ENCODE measurements at places on chromosomes 4 and X.
A peak's percentile ranks its signal among the peaks of the same experiment; 100 is the strongest.

DNA sequence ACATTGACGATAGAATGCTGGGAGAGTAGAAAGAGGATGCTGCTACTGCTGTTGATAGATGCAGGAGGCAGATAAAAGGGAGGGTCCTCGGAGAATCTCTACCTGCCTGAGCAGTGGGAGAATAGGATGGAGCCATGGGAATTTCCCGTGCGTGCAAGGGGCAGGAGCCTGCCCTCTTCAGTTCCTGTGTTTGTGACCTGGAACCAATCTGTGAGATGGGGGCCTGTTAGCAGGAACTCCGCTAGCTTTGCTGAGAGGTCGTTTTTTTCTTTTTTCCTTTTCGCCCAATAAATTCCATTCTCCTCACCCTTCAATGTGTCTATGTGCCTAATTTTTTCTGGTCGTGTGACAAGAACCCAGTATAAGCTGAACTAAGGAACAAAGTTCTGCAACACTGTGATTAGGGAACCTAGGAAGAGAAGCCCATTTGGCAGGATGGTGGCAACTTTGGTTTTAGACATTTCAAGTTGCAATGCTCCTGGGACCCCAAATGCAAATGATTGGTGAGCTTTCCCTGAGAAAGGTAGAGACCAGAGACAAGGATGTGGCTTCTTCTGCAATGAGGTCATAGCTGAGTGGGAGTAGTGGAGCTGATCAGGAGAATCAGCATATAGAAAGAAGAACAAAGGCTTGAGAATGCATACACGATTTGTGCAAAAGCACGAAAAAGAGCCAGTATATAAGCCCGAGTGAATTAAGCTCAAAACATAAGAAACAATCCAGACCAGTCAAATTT, 23.9 kb downstream of the SLC39A8 start:
- DNase-seq = peak; percentile 43

GRCh38 chrX:150602296-150602695, 33.9 kb downstream of the MTM1 start:
- no peak for DNase-seq

DNA sequence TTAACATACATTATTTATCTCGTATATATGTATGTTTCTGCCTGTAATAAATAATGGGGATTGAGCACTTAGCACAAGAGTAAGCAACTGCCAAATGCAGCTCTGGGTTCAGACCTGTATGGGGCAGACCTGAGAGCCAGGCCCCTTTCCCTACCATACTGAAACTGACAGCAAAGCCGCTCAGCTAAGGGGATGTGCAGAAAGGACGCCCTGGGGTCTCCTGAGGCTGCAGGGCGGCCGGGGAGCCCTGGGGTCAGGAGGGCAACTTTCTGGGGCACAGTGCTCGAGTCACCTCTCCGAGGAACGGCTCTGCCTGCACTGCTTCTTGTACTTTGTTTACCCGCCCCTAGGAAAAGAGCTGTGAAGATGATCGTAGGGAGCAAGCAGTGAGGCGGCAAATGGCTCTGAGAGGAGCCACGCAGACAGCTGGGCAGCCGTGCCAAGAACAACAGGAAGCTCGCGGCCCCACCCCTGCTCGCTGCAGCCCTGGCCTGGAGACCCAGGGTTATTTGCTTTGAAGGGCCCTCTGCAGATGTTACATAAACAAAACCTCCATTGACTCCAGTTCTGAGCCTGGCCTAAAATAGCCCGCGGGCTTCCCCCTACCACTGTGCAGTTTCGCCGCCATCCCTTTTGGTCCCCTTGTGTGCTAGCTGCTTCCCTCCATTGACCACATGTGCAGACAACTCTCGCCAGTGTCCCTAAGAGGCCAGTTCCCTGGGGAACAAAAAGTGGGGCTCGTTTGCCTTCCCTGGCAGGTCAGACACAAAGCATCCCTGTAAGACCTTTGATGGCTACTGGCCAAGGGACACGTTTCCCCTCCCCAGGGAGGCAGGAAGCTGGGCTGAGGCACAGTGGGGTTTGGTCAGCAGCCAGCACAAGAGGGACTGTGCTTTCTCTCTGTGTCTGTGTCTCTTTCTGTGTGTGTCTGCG, 111.3 kb upstream of the LNX1 start:
- DNase-seq = peak; percentile 47

GRCh38 chr4:4658052-4658451, 116.2 kb upstream of the STX18 start:
- DNase-seq = no peak

DNA sequence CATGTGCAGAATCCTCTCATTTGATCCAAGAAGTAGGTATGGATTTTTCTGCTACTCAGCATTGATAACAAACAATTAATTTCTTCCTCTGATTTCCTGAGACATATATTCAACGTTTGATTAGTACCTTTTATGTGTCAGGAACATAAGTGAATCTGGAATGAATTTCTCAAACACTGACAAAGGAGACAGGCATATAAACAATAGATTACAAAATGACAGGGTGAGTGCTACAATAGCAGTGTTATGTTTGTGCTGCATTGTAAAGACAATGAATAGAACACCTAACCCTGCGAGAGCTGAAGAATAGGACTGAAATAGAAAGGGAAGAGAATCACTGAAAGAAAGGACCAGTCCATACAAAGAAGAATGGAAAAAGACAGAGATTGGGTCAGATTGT, 52.9 kb downstream of the ARHGAP24 start:
- DNase-seq = no peak

DNA sequence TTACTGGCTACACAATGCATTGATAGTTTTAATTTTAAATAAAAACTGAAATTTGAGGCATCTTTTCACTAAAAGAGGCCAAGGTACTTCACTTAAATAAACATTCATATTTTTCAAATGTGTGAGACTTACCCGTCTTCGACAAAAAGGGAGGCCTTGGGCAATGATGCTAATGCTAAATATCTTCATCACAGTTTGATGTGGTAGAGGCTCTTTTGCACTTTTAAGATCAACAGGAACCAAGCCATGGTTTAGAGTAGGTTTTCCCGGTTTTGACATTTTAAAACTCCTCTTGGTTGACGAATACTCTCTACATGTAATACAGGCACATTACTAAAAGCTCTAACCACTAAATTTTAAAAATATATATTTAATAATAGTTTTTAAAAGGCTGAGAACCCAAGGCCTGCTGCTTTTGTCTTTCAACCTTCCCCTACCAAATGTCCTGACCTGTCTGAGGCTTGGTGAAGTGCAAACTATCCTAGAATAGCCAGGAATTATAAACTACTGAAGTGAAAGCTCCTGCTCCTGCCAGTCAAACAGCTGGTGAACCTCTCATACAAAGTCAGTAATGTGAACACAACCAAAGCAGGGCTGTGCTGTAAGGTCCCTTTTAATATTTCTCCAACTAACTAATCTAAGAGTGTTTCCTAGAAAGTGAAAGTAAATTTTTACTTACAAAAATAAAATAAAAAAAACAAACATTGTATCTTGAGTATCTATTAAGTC, 153.7 kb downstream of the FBXW7 start:
- no peak for DNase-seq

DNA sequence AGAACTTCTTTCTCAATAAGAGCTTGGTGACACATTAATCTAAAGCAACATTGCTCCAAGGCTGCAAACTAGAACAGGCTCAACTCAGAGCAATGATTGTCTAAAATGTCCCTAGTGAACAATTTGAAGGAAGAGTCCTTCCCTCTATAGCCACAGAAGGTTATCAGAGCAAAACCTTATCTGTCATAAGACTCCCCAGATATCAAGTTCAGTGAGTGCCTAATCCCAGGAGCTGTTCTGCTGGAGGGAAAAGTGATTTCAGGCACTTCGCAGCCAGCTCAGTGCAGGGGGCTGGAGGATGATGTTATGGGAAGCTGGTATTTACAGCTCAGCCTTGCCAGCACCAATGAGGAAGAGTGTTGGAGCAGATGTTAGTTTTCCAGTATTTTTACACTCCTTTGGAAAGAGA, 497.5 kb downstream of the INPP4B start:
- no peak for DNase-seq

DNA sequence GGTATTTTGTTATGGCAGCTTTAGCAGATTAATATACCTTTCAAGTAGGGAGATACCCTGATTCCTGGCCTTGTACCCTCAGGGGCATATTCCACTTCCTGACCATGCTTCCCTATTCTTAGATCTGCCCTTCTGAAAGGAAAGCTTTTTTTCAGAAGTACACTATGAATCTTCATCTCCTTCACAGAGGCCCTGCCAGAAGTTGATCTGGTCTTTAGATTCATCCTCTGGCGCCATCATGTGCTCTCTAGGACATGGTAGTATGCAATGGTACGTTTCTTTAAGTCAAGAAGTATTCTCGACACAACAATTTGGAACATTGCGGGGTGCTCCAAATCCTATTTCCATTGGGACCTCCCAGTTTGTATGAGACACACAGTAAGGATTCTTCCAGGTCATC, 39.6 kb upstream of the DIPK2B start:
- no peak for DNase-seq

DNA sequence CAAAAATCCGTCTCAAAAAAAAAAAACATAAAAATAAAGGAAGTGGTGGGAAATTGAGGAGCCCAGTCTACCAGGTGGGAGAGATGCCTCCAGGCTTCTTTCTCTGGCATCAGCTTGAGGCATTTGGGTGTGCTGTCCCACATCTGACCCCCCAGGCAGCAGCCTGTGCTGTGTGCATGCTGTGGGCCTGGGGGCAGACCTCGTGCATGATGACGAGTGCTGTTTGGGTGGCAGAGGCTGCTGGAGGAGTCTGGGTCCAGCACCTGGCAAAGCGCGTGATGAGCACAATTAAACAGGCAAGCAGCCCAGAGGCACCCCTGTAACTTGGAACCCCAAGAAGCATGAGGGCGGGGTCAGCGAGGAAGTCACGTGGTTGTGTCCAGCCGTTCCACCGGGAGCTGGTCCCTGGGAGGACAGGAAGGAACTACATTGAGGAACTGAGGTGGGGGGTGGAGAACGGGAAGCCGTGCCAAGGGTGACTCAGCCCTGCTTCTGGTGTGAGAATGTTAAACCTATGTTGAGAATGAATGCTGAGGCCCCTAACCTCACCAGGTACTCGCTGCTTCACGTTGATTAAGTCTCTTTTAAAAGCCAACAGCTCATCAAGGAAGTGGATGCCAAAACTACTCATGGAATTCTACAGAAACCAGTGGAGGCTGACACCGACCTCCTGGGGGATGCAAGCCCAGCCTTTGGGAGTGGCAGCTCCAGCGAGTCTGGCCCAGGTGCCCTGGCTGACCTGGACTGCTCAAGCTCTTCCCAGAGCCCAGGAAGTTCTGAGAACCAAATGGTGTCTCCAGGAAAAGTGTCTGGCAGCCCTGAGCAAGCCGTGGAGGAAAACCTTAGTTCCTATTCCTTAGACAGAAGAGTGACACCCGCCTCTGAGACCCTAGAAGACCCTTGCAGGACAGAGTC, 6.1 kb downstream of the TACC3 start:
- DNase-seq = no peak

GRCh38 chrX:87874043-87874442, 356.4 kb downstream of the KLHL4 start:
- no peak for DNase-seq

DNA sequence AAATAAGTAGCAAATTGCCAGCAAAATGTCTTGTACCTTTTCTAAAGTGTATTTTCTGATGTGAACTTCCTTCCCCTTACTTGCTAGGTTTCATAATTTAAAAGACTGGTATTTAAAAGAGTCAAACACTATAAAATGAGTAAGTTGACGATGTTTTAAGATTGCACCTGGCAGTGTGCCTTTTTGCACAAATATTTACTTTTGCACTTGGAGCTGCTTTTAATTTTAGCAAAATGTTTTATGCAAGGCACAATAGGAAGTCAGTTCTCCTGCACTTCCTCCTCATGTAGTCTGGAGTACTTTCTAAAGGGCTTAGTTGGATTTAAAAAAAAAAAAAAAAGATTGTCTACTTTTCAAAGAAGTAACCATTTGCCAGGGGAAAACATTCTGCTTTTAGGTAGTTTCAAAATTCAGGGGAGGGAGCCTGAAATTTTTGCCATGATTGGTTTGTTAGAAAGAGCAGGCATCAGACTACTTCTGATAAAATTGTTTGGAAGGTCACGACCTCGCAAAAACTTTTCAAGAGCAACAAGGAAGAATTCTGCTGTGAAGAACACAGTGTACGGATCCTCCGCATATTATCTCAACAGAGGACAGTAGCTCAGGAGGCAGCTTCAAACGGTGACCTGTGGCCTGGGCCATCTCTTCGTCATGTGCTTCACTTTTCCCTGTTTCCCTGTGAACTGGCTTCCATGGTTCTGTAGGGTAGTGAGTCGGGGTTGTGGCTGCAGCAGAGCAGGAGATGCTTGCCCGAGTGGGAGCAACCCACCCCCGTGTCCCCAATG, 66.1 kb downstream of the CDS1 start:
- no peak for DNase-seq

GRCh38 chr4:35975617-35976355, 268.5 kb downstream of the ARAP2 start:
- no peak for DNase-seq

DNA sequence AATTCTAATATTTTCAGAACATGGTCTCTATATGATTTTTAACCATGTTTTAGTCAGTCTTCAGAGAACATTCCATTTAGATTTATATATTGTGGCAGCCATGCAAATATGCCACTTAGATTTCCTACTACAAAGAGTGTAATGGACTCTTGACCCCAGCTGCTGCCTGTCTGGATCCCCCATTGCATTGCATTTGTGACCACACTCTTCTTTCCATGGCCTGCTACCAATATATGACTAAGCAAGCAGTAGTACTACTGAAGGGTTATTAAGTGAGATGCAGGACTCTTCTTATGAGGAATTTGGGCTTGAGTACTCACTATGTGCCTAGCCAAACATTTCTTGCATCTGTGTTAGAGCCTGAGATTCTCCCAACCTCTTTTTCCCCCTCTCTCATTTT, 306.8 kb downstream of the PDHA2 start:
- DNase-seq = no peak

DNA sequence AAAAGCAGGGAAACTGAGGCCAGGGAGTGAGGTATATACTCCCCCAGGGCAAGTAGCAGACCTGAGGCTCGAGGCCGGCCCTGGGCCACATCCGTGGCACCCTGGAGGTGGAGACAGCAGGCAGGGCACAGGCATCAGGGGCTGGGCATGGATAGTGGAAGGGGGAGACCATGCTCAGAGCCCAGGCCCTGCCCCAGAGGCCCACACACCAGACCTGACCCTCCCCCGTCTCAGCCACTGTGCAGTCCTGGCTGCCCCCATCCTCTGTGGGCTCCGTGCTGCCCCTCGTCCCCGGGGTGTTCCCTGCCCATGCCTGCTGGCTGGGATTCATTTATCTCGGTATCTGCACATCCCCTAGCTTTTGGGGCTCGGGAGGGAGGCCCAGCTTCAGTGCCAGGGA, 103.1 kb upstream of the NKX1-1 start:
- no peak for DNase-seq

GRCh38 chr4:189071241-189071640, 869.4 kb upstream of the FRG1 start:
- DNase-seq = no peak

GRCh38 chr4:88609387-88609786, 17.1 kb downstream of the HERC3 start:
- no peak for DNase-seq

Measured in GM10248 (cell line).